ENCODE measurements at places on chromosomes 6 and 20. TPM values are rescaled to one million over a fixed set of nuclear protein-coding genes. Genes with fewer than 3 reads are reported as not detected.

DNA sequence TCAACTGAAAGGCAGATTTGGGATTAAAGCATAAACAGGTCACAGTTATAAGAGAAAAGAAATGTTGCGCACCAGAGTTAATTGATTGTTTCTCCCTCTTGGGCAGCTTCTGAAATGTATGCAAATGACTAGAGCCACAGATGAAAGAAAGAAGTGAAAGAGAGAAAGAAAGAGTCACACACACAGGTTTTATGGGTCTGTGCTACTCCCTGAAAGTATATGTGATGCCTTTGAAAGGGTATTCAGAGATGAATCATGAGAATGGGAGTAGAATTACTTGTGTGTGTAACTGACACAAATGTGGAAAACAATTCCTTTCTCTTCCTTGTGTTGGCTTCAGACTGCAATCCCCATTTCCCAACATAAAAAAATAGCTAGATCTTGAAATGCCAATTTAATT, 196.9 kb downstream of the FOXA2 start:
- DNase-seq = no peak

The HLA-DRB5 gene
- total RNA-seq = not detected

- DNase-seq = no peak
Observed at GRCh38 chr6:15386756-15387112, 140.9 kb downstream of the JARID2 start.

- no peak for DNase-seq
Observed at GRCh38 chr6:112214739-112215269, 39.6 kb downstream of the LAMA4 start.

DNA sequence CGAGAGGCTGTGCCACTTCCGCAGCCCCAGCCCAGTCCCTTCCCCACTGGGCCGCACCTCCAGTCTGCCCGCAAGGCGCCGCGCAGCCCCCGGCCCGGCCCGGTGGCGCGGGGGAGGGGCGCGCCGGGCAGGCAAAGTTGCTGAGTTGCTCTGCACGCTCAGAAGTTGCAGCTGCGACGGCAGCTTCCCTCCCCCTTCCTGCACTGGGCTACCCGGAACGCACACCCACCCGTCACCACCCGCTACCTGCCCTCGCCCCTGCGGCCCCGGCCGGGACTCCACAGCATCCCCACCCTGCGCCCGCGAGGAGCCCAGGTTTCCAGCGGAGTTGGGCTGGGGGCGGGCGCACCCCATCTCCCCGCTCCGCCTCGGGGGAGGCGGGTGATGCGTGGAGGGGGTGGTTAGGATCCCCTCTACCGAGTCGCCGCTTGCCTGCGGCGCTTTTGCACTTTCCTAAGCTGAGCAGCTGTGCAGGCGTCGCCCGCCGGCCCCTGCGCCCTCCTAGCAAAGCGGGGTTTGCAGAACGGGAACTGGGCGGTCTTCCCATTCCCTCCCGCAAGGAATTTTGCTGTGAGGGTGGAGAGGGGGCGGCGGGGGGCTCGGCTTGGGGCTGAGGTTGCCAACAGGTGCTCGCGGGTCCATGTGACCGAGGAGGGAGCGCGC, 55.9 kb upstream of the RREB1 start:
- DNase-seq = no peak

The SLC44A4 gene
- total RNA-seq = not detected

DNA sequence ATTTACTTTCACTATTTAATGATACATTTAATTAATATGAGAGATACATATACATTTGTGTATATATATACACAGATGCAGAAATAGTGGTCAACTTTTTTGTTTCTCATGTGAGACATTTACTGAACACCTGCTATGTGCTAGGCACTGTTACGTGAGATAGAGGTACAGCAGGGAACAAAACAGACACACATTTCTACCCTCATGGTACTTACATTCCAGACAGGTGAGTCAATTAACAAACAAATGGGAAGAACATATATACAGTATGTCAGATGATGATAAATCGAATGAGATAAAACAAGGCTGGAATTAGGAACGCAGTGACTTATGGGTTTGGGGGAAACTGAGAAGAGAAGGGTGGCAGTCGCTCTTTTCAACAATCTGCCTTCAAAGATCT, 5.1 kb downstream of the TFB1M start:
- no peak for DNase-seq

- DNase-seq = no peak
Observed at GRCh38 chr6:73234733-73235132, 9.4 kb upstream of the KHDC1L start.

- DNase-seq = no peak
Observed at GRCh38 chr6:30570740-30571074, 535 bp upstream of the ABCF1 start.

- no peak for DNase-seq
Observed at GRCh38 chr20:47232518-47232917, 124.0 kb downstream of the ZMYND8 start.

The HDAC2 gene
- 147 TPM for total RNA-seq

DNA sequence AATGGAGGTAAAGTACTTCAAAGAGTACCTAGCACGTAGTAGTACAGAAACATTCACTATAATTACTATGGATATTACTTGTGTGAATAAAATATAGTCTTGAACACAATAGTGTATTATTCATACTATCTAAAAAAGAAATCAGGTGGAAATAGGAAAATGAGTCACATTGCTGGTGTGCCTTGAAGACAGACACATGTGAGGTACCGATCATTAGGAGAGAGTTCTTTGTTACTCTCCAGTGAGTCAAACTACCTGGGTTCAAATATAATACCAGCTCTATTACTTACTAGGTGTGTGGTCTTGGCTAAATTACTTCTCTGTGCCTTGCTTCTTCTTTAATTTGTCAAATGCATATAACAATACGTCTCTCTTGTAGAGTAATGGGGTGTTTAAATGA, 50.8 kb upstream of the BEND6 start:
- DNase-seq = no peak

The SLC13A3 gene
- 2.1 TPM for total RNA-seq

DNA sequence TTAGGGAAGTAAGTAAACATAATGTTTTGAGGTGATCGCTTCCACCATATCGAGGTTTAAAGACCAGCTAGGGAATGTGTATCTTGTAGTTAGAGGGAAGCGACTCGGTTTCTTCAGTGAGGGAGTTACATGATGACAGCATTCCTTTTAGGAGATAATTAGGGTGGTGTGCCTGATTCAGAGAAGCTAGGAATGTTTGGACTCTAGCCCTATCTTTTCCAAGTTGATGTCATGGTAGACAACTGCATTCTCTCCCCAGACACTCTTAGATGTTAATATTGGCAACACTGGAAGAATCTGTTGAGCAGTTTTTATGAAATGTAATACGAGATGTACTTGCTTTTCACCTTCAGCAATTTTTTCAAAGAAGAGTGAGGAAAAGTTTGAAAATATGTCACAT, 12.9 kb upstream of the HIVEP1 start:
- no peak for DNase-seq

GRCh38 chr20:20085812-20086211, 33.5 kb downstream of the CFAP61 start:
- no peak for DNase-seq

GRCh38 chr6:72820906-72821305, 199.0 kb downstream of the KCNQ5 start:
- DNase-seq = no peak

- no peak for DNase-seq
Observed at GRCh38 chr6:111668410-111668809, 62.7 kb upstream of the TRAF3IP2 start.

The GGTLC1 gene
- total RNA-seq = not detected

GRCh38 chr20:23160536-23161243, 74.6 kb upstream of the CD93 start:
- DNase-seq = peak; percentile 36

The EYS gene
- not detected for total RNA-seq

GRCh38 chr6:117404548-117404947, 21.2 kb downstream of the ROS1 start:
- DNase-seq = no peak

DNA sequence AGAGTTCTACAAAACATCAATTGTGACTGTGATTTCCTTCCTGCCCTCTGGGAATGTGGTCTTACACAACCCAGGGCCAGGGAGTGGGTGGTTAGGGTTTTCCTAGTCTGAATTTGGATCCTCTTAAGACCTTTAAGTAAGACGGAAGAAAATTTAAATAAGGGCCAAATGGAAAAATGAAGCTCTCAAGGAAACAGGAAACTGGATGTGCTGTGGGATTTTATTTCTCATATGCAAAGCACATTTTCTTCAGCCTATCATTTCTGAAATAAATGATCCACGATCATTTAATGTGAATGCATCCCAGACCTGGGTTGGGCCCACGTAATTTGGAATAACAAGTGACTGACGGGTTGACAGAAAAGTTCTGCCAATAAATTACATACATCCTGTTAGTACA, 243.6 kb downstream of the CLIC5 start:
- no peak for DNase-seq
